ENCODE measurements at places on chromosomes 1 and 21.

DNA sequence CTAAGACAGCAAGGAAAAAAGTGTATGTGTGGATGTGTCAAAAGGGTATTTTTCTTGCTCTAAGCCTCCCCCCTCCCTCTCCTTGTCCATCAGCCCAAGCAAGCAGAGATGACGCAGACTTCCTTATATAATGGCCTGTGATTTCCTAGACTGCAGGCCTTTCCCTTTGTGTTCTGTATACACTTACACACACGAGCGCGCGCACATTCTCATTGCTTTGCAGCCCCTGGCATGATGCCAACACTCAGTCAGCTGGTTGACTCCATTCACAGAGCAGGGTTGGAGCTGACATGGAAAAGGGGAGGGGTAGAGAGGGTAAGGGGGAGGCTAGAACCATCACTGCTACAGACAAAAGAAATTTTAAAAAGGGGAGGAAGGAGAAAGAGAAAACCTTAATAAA is 41.8 kb downstream of the GATAD2B start:
- H3K27me3 ChIP-seq = no peaks in the 10 kb centered on the region
- no peak overlapping the region for H3K4me3 ChIP-seq
- H3K4me1 ChIP-seq = peaks cover 13% of the 10 kb centered on the region
- peaks cover 16% of the 10 kb centered on the region for H3K36me3 ChIP-seq
- no peak overlapping the region for H3K27ac ChIP-seq
- no peak for DNase-seq

- H3K36me3 ChIP-seq = peaks cover 2% of the 10 kb centered on the region
- peaks cover 87% of the 10 kb centered on the region for H3K27me3 ChIP-seq
- H3K4me1 ChIP-seq = peaks cover 25% of the 10 kb centered on the region
- peak overlapping the region; percentile 85 for H3K27ac ChIP-seq
- peak overlapping the region; percentile 69 for H3K4me3 ChIP-seq
- no peak for DNase-seq
These were observed 11.8 kb downstream of the PAX7 start for GRCh38 chr1:18642278-18643095.

GRCh38 chr1:224182057-224182865 is 779 bp upstream of the DEGS1 start:
- peaks cover 15% of the 10 kb centered on the region for H3K36me3 ChIP-seq
- H3K4me1 ChIP-seq = peaks cover 26% of the 10 kb centered on the region
- no peaks in the 10 kb centered on the region for H3K27me3 ChIP-seq
- H3K27ac ChIP-seq = peak overlapping the region; percentile 97

GRCh38 chr1:69814926-69815325 is 247.2 kb downstream of the LRRC7 start:
- H3K27me3 ChIP-seq = no peaks in the 10 kb centered on the region
- no peak overlapping the region for H3K4me3 ChIP-seq
- no peaks in the 10 kb centered on the region for H3K36me3 ChIP-seq
- no peak for DNase-seq

DNA sequence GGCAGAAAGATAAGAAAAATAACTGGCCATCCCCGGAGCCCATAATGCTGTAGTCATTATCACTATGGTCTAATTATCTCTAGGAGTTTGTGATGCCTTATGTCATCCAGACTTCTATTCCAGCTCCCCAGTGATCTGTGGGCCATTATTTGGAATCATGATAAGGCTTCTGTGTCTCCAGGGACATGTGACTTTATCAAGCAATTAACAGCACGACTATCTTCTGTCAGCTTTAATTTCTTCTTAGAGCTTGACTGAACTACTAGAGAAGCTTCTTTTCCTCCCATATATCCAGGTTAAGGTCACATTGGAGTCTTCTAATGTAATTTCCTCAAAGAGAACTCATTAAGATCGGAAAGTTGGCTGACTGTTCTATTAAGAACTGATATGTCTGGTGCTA is 100.4 kb downstream of the LHX8 start:
- no peaks in the 10 kb centered on the region for H3K4me1 ChIP-seq
- H3K4me3 ChIP-seq = no peak overlapping the region
- DNase-seq = no peak
- H3K27ac ChIP-seq = no peak overlapping the region
- no peaks in the 10 kb centered on the region for H3K36me3 ChIP-seq

- peaks cover 6% of the 10 kb centered on the region for H3K36me3 ChIP-seq
- no peak for DNase-seq
- peak within 1 kb of the TSS; percentile 80 for H3K27ac ChIP-seq
- peaks cover 43% of the 10 kb centered on the region for H3K27me3 ChIP-seq
- peak within 1 kb of the TSS; percentile 85 for H3K4me3 ChIP-seq
- peaks cover 28% of the 10 kb centered on the region for H3K4me1 ChIP-seq
These were observed at the start of gene NPR1 for GRCh38 chr1:153678519-153679336. Gene NPR1 (plus strand): TSS chr1:153678688. CDS start chr1:153679109, 421 bp downstream.
